M059J (cell line): ENCODE measurements at places on chromosomes 5 and 9.

DNA sequence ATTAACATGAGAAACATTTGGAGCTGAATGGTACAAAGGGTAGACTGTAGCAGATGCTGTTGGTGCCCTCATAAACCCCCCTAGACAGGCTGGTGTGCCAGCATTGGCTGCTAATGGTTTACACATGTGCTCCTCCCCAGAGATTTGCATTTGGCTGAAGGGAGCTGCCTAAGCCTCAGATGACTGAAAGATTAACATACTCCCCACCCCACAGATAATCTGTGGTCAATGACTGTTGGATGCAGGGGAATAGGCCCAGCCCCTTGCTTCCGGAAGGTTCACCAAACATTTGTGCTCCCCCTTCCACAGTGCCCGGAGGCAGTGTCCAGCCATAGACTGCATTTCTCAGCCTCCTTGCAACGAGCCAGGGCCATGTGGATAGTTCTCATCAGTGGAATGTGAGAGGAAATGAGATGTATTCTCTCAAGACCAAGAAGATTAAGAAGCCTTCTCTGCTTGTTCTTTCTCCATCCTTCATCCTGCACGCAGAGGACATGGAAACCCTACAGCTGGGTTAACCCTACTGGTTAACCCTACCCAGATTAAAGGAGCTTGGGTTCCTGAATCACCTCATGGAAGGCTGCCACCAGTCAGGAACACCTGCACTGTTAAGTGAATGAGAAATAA lies 79.6 kb downstream of the PHAX start:
- DNase-seq = peak; percentile 87

DNA sequence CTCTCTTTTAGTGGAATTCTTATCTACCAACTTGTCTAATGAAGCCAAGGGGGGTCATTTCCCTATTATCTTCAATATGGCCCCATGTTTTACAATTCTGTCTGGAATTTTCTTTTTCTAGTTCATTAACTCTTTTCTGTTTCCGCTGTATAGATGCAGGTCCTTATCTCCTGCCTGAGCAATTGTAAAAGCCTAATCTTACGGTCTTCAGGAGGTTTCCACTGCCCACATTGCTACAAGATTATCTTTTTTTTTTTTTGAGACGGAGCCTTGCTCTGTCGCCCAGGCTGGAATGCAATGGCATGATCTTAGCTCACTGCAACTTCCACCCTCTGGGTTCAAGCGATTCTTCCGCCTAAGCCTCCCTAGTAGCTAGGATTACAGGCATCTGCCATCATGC lies 132.3 kb downstream of the UNC13B start:
- no peak for DNase-seq

GRCh38 chr9:9387511-9388115 lies 1225.2 kb downstream of the PTPRD start:
- DNase-seq = no peak

DNA sequence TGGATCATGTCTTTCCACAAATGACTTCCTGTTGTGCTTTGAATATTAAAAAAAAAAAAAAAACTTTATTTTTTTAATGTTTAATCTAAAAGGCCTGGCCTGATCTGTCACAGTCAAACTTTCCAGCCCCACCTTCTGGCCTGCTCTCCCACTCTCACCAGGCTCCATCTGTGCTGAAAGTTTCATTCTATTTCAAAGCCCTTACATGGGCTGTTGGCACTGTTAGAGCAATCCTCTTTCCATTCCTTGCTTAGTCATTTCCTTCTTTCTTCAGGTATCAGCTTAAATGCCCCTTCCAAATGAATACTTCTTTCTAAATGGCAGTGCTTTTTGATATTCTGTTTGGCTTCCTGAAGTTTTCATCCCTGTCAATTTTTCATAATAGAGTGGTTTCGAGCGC lies 1104.8 kb upstream of the C9orf72 start:
- peak; percentile 3 for DNase-seq

- DNase-seq = no peak
Measured at GRCh38 chr5:154329062-154329461, 116.7 kb upstream of the SAP30L start.

DNA sequence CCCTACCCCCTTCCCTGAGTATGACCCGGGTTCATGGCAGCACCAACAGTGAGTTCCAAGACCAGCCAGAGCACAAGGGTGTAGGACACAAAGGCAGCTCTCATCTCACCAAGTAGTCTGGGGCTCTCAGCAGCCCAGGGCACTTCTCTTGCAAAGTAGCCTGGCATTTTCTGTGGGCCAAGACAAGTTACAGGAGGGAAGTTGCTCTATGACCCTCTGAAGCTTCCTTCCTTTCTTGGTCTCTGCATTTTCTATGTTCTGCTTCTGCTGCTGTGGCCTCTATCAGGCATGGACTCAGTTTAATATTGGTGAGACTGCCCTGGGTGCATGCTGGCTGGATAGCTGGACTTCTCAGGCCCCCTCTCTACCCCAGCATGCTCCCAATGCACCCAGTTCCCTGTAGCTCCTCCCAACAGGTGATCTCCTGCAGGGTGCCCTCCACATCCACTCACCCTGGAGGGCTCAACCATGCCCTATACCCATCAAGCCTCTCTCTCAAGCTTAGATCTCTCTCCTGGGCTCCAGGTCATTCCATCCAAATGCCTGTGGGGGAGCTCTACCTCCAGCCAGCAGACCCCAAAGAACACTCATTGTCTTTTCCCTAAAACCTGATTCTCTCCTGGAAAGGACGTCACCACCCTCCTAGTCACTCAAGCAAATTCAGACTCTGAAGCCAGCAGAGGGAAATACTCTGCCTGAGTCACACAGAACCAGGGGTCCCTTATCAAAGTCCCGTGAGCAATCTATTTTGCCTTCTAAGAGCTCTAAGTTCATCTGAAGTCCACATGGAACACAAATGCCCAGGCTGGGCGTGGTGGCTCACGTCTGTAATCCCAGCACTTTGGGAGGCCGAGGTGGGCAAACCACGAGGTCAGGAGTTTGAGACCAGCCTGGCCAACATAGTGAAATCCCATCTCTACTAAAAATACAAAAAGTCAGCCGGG lies 13.8 kb downstream of the TBC1D2 start:
- no peak for DNase-seq

DNA sequence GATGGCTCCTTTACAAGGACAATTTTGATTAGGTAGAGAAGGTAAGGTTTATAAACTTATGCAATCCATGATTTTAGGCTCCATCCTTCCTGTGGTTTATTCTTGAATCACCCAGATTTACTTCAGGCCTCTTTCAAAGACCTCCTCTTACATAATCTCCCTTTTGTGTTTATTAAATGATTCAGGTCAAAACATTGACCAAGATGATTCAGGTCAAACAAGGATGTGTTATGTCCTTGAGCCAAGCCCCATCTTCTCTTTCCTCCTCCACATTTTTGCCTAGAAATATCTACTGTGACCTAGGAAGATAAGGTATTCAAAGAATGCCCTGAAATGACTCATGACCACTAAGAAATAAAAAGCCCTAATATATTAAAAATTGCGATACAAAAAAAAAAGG lies 31.8 kb upstream of the TLR4 start:
- DNase-seq = peak; percentile 81
